ENCODE measurements at places on chromosomes 7 and 10.

- no peak for DNase-seq
Measured at GRCh38 chr7:83648464-83649241, at the start of gene SEMA3E. Gene SEMA3E, minus strand, starts transcription at chr7:83649139.

DNA sequence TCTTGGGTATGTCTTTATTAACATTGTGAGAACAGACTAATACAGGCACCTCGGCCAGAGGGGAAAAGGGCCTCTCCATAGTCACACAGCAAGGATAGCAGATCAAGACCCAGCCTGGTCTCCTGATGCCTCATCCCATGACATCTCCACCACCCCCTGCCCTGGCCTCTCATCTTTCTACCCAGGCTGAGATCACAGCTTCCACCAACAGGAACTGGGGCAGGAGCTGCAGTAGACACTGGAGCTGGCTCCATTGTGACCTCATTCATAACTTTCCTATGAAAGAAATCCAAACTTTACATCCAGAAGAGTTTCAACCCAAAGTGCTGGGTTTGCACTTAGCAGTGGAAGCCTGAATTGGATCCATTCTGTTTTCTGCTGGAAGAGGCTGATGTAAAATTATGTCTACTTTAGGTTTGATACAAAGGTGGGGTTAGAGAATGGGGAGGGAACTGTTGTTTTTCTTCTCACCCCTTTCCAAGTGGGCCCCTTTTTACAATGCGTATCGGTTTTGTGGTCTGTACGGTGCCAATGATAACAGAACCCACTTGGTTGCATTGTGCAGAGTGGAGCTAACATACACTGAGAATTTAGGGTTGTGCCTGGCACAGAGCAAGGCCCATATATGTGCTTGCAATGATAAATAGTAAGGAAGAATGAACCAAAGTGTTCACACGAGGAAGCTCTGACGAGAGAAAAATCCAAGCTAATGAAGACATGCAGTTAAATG lies 28.6 kb upstream of the INSIG1 start:
- DNase-seq = no peak

GRCh38 chr7:6232116-6232515 lies 40.3 kb downstream of the CYTH3 start:
- no peak for DNase-seq

- DNase-seq = peak; percentile 48
Measured at GRCh38 chr7:50632561-50633413, 67.6 kb upstream of the DDC start.

DNA sequence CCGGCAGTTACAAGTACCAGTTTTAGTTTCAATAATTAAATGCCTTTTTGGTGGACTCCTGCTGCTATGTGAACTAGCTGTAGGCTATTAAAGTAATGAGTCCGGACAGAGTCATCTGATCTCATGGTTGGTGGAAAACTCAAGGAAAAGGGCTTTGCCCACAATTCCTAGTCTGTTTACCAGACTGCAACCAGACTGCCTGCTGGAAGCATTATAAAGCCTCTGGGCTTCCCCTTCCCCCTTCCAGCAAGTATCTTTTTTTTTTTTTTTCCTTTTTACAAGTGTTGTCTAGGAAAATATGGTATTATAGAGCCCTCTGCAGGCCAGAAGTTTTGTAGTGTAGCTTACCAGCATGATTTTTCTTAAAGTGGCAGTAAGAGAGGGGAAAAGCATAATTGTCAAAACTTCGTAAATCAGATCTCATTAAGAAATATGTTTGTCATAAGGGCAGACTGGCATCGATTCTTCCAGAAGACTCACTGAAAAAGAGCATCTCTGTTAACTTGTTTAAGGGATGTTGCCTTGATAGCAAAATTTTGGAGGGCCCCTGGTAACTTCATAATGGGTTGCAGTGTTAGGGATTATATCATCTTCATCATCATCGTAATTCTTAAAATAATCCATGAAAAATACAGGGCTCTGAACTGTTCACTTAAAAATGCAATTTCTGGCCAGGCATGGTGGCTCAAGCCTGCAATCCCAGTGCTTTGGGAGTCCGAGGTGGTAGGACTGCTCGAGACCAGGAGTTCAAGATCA lies 181.3 kb downstream of the TAX1BP1 start:
- no peak for DNase-seq

- DNase-seq = no peak
Measured at GRCh38 chr7:129872054-129872453, 80.7 kb downstream of the UBE2H start.

DNA sequence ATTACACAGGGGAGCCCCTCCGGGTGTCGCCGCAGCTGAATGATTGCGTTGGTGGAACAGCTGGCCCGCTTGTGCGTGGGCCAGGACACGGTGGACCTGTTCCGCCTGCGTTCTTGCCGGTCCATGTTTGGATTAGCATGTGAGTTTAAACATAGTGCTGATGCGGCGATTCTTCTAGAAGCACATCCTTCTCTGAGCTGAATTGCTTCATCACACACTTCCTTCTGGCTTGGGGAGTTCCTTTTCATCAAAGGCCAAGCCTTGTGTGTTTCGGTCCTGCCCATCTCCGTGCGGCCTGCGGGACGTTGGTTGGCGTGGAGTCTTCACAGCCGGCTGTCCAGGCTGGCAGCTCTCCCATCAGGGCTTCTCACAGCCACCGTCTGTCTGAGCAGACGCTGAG lies 45.5 kb upstream of the SLC29A4 start:
- DNase-seq = no peak
